ENCODE measurements at places on chromosomes 2 and 18. TPM values are rescaled to one million over a fixed set of nuclear protein-coding genes. Genes with fewer than 3 reads are reported as not detected.

Gene NGEF
- total RNA-seq: 0.96 TPM

Gene CFAP221
- total RNA-seq: not detected

Gene POTEC
- not detected for total RNA-seq

Gene TRIM54
- total RNA-seq: 0.24 TPM

Gene SERPINB5
- total RNA-seq: 1,115 TPM

Gene RNF25
- 15.1 TPM for total RNA-seq

Gene CYTIP
- not detected for total RNA-seq
